Stimulated activated CD8-positive, alpha-beta memory T cell treated with anti-CD3 and anti-CD28 coated beads, Interleukin-7, amount 100 ng/mL, for 24 hours (primary cell): ENCODE measurements at places on chromosomes 16 and 17.
A peak's percentile ranks its signal among the peaks of the same experiment; 100 is the strongest.

DNA sequence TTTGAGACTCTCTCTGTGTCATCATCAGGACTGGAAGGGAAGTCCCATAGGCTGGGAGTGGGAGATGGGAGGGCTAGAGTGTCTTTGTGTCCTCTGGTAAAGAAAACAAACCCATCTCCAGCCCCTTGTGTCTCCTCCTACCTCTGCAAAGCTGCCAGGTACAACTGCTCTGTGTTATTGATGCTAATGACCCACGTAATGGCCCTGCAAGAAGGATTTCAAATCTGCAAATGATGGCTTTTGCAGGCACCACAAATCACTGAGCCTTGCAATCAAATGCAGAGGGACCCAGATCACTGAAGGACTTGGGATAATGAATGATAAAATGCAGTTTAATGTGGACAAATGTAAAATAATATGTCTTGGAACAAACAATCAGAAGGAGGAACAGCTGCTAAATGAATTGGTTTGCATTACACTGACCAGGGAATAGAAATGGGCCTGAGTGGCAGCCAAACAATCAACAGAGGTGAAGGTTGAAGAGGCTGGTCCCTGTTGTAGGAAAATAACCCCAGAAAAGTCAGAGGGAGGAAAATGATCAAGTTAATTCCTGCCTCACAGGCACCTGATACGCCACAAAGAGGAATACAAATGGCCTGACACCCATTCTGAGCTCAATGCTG, 425.1 kb downstream of the UTP18 start:
- no peak for DNase-seq

DNA sequence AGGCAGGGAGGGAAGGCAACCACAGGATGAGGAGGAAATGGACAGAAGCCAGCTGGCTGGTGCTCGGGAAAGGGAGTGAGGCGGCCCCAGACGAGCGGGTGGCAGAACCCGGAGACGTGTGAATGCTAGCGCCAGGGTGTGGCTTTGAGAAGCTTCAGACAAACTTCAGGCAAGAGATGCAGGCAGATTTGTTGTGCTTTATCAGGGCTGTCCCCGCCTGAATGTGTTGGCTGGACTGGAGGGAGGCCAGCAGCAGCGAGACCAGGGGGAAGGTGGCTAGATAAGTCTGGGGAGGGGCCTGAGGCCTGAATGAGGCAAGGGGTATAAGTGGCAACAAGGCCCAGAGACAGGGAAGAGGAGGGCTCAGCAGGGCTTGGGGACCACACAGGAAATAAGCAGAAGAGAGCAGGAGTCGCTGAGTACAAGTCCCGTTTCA, 22.0 kb downstream of the CAMKK1 start:
- DNase-seq: no peak

DNA sequence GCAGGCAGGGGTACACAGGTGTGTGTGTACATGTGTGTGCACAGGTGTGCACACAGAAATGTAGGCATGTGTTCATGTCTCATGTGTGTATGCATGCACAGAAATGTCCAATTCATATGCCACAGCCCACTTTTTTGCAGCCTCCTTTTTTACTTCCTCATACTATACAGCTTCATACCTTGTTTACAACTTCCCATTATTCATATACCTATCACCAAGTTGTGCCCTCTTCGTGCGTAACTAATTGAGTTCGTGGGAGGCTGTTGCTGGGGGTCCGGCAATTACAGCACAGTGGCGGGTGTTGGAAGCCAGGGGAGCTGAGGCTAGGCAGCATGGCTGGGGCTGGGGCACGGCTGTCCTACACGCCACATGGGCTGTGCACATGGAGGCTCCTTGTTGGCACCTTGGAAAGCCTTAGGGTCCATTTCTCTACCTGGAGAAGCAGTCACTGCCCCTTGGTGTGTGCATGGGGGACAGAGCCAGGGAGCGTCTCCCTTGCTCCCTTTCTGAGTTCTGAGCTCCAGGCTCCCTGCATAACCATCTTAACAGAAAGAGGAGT, 266.7 kb downstream of the ENGASE start:
- no peak for DNase-seq

- peak; percentile 23 for DNase-seq
Observed at GRCh38 chr17:9115214-9116191, 94.2 kb downstream of the NTN1 start.

DNA sequence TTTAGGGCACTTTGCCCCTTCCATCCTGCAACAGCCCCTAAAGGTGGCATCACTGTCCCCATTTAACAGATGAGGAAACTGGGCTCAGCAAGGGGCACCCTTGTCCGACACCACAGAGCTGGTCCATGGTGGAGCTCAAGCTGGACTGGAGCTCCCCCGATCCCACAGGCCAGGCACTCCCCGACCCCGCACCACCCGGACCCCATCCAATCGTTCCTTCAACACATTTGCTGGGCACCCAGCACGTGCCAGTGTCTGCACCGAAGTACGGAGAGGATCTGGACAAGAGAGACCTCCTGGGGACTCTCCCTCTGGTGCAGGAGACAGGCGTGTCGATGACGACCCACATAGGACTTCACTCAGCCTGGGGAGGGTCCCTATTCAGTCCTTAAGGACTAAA, 13.4 kb downstream of the EMC6 start:
- DNase-seq: no peak

DNA sequence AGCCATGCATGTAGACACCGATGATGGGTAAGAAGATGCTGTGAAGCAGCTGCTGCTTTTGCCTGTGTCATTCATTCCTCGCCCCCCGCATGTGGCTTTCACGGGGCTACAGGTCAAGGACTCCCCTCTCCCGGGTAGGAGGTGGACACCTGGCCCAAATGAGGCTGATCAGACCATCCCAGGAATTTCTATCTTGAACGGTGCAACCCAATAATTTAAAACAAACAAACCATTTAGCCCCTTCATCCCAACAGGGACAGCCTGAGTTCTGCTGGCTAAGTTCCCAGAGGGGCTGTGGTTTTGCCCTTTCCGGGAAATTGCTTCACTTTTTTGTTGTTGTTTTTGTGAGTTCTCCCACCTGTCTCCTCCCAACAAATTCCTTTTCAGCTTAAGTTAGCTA, 137.7 kb upstream of the CDH5 start:
- DNase-seq: no peak

DNA sequence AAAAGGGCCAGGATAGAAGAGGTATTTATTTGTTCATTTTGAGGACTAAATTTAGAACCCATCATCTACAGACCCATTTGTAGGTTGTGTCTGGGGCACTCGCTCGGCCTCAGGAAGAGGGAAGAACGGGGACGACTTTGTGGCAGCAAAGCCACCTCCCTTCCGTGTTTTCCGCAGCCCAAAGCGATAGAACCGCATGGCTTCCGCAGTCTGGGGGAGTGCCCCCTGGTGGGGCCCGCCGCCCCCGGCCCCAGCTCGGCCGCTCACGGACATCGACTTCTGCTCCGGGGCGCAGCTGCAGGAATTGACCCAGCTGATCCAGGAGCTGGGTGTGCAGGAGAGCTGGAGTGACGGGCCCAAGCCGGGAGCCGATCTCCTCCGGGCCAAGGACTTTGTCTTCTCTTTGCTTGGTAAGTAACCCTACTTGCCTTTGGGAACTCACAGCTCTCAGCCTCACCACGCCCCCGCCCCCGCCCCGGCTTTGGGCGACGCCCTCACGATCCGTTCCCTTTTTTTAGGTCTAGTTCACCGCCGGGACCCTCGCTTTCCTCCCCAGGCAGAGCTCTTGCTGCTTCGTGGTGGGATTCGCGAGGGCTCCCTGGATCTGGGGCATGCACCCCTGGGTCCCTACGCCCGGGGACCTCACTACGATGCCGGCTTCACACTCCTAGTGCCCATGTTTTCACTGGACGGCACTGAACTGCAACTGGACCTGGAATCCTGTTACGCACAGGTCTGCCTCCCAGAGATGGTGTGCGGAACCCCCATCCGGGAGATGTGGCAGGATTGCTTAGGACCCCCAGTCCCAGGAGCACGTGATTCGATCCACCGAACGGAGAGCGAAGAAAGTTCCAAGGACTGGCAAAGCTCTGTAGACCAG, 681 bp downstream of the TMEM102 start:
- no peak for DNase-seq

DNA sequence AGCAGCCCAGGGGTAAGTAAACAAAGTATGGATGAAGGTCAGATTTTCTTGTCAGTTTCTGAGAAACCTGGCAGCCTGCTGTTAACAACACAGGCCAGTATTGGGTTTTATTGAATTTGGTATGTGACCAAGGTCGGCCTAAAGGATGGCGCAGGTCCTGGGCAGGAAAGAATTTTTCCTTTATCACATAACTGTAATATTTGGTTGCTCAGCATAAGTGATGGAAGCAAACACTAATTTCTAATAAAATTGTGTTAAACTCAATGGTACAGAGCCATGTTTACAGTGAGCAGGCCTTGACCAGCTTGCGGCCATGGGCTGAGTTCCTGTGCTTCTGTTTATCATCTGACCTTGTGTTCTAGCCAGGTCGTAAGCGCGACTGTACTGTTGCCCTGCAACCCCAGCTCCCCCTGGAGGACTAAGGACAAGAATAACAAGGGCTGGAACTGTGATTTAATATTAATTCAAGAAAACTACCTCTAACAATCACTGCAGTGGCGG, 10.5 kb downstream of the POLDIP2 start:
- DNase-seq: no peak

- DNase-seq: no peak
Observed at GRCh38 chr16:59719121-59719520, 985.0 kb upstream of the GOT2 start.

DNA sequence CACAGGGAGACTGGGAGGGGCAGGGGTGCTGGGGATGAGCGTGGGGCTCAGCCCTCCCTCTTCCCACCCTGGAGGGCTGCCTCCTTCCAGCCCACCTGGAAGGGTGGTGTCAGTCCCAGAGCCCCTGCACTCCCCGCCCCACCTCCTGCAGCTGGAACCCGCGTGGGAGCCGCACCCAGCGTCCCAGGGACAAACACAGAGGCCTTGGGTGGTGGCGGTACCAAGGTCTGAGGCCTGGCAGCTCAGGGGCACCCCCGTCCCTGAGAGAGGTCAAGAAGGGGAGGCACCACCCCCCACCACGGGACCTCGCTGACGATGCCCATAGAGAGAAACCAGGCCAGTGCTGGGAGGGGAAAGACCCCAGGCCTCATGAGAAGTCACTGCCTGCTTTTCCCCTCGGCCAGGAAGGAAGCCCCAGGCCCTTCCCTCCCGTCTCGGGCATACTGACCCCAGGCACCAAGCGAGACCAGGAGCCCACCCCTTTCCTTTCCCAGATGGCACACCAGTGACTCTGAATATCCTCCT, 4.1 kb downstream of the HS3ST6 start:
- no peak for DNase-seq

GRCh38 chr16:81649561-81650184, 129.4 kb upstream of the PLCG2 start:
- DNase-seq: no peak

- no peak for DNase-seq
Observed at GRCh38 chr16:4314532-4315185, 1.2 kb upstream of the GLIS2 start.

DNA sequence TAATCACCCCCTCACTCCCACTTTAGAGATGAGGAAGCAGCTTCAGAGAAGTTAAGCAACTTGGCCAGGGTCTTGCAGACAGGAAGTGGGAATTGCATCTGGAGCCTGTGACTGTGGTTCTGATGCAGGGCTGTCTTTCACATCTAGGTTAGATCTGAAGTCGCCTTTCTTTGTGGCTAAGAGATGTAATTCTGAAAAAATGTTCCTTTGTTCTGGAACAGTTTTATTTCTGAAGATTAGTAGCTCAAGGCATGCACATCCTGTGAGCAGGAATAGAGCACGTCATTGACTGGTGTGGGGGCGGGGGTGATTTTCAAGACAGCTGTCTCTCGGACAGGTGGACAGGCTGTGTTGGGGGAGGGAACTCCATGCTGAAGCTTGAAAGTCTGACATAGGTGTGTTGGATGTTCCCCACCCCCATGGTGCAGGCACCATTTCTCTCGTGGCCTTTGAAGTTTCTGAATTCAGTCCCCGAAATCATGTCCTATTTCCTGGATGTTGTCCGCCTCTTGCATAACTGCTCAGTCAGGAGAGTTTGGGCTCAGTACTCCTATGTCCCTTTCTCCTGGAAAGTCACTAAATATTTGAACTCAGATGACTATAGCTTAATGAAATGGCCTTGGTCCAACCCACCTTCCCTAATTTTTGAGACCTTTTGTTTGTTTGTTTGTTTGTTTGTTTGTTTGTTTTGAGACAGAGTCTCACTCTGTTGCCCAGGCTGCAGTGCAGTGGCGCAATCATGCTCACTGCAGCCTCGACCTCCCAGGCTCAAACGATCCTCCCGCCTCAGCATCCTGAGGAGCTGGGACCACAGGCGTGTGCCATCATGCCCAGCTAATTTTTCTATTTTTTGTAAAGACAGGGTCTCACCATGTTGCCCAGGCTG, 21.0 kb upstream of the HERPUD1 start:
- DNase-seq: no peak

- DNase-seq: no peak
Observed at GRCh38 chr16:51731160-51731559, 580.1 kb upstream of the SALL1 start.

GRCh38 chr16:48559462-48560211, 50.3 kb downstream of the N4BP1 start:
- DNase-seq: no peak

DNA sequence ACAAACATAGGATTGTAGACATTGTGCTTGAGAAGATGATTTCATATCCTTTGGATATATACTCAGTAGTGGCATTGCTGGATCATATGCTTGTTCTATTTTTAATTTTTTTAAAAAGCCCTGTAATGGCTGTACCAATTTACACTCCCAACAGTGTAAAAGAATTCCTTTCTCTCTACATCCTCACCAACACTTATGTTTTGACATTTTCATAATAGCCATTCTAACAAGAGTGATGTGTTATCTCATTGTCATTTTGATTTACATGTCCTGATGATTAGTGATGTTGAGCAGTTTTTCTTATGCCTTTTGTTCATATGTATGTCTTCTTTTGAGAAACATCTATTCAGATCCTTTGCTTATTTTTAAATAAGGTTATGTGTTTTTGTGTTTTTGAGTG, 1039.2 kb upstream of the GOT2 start:
- no peak for DNase-seq

DNA sequence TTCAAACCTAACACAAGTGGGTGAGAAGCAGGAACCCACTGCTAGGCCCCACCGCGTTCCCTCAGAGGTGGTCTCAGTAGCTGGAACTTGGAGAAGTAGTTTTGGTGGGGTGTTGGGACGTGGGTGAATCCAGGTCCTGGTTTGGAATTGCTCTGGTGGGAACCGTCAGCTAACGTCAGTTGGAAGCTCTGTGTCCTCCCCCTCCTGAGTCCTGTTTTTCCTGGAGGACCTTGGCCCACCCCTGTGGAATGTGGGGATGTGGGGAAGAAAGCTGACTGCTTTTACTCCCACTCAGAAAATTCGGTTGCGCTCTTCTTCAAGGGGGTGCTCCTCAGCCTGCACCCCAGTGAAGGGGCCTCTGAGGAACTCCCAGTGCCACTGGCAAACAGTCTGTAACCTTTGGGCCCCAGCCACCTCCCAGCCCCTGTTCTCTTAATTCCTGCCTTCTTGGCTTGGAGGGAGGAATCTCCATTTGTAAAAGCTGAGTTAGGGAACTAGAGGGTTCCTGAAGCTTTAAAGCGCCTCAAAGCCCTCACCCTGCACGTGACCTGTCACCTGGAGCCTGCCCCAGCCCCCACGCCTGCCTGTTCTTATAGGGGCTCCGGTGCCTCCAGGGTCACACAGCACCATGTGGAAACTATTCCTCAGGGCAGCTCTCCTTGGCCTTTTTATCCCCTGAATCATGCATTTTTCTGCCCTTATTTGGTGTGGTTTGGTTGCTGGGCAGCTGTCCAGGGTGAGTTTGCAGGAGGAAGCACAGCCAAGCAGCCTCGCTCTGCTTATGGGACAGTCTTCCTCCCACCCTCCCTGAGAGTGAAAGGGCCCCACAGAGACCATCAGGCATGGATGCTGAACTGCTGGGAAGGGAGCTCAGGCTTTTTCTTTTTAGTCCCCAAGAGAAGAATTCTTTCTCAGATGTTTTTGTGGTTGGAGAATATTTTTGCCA, 16.2 kb upstream of the NAGLU start:
- no peak for DNase-seq
